ENCODE measurements at places on chromosomes 3 and 15.

- no peak for DNase-seq
These were observed 15.1 kb upstream of the BNIP2 start for GRCh38 chr15:59703979-59704796.

GRCh38 chr3:184361532-184361931 lies at the start of the genes CLCN2 and POLR2H:
Gene CLCN2, minus strand, starts transcription at chr3:184361605. Its CDS starts 126 bp downstream, at chr3:184361479.
Gene POLR2H, plus strand, starts transcription at chr3:184361710. Its CDS starts 1,783 bp downstream, at chr3:184363493.
- no peak for DNase-seq

DNA sequence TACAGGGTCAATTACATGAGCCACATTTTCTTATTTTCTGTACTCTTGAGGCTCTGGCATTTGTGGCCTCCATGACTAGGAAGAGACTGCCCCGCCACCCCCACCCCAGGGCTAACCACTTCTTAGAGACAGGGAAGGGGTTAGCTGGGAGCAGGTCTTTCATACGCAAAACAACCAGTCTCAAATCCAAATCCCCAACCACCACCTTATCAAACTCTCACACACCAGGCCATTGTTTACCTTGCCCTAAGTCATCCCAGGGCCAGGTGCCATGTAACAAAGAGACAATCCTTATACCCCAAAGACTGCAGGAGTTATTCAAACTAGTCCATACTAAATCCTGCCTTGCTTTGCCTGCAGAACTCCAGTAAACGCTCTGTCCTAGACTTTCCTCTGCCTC lies 77.8 kb downstream of the B3GNT5 start:
- DNase-seq = no peak

DNA sequence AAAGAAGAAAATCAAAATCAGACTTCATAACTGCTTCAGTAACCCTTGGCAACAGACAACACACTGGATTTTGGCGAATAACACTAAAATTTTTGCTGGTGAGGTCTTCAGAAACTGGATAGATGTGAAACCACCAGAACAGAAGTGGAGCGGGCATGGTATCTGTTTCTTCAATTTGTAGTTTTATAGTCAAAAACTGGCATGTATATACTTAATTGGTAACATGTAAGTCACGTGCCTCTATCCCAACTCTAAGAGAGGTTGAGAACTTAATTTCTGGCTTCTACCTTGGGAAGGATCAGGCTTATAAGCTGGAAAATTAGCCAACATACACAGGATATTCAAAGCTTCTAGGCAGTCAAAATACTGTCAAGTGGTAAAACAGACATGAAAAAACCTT lies 172.6 kb upstream of the CHL1 start:
- DNase-seq = no peak

GRCh38 chr3:124592658-124593441 lies 137.4 kb upstream of the UMPS start:
- no peak for DNase-seq

DNA sequence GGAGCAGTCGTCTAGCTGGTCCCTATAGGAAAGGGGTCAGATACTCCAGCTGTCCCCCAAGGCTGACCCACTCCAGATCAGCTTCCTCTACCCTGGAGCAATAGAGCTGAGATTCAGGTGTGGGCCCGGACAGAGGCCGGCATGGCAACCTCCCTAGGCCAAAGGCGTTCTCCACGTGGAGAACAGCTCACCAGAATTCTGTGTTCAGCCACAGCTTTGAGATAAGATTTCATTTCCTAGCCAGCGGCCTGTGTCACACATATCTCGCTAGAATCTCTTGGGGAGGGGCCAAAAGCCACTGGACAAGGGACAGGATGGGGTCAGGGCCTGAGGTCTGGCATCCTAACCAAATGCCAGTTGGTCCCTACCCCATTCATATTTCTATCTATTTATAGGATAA lies 20.1 kb downstream of the SRGAP3 start:
- DNase-seq = no peak

GRCh38 chr3:193874997-193875593 lies 260.9 kb upstream of the HES1 start:
- no peak for DNase-seq

GRCh38 chr3:141407047-141407446 lies 38.7 kb downstream of the ZBTB38 start:
- no peak for DNase-seq

DNA sequence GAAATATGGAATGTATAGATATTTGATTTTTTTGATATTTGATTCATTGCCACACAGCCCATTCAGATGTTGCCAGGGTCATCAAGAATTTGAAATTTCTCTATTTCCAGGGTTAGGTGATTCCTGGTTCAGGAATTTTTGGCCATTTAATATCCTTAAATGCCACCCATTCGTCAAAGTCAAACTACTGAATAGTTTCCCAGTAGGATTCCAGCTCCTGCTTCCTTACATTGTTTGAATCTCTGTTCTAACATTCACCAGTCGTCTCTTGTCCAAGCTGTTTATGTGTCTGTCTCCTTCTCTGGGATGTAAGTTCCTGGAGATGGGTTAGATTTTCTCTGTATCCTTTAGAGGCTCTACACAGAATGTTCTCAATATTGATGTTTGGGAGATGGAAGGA lies 124.9 kb upstream of the TLE3 start:
- DNase-seq = no peak

GRCh38 chr3:187296058-187296457 lies 4.5 kb upstream of the MASP1 start:
- DNase-seq = no peak

DNA sequence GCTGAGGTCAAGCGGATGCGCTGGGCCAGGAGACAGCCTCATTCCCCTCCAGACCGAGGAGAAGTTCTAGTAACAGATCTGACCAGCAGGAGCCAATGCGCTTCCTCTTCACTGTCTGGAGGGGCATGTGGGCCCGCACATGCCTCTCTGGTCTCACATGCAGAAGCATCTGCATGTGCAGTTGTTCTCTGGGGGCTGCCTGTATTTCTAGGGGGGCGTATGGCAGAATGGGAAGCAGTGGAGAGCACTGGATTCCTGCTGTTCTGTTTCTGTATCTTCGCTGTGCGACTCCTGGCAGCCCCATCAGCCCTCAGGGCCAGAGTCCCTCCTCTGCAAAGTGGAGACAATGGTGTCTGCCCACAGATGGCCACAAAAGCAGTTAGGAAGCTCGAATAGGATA lies 170.4 kb upstream of the IQSEC1 start:
- DNase-seq = no peak

DNA sequence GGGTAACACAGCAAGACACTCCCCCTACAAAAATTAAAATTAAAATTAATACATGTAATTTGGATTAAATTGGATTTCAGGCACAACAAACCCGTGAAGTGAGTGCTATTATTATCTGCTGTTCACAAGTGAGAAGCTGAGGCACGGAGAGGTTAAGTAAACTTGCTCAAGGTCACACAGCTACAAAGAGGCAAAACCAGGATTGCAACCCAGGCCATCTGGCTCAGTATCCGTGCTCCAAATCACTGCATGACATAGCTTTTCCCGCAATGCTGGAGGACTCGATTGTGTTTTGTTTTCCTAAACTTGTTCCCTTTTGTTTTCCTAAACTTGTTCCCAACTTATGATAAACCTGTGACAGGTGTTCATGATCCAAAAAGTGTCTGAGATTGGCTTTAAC lies 19.9 kb upstream of the C15orf39 start:
- DNase-seq = no peak

Data from activated naive CD8-positive, alpha-beta T cell treated with anti-CD3 and anti-CD28 coated beads, Interleukin-2, amount 50 U/mL, for 16 hours (primary cell).